ENCODE measurements at places on chromosomes 13 and 19.

DNA sequence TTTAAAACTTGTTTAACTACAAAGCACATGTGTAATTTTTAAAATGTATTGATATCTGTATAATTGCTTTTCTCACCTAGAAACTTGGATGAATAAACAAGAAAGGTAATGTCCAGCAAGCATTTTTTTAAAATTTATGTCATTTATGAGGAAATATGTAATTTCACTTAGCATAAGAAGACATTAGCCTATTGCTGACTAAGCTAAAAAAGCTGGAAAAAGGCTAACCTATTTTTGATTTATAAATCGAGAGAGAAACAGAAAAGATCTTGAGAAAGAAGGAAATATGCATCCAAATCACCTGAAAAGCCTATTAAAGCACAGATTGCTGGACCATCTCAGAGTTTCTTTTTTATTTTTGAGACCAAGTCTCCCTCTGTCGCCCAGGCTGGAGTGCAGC lies 1181.3 kb downstream of the SLITRK1 start:
- DNase-seq: no peak

GRCh38 chr13:40063703-40064102 lies 408.2 kb downstream of the COG6 start:
- no peak for DNase-seq

- DNase-seq: no peak
Measured at GRCh38 chr13:31982540-31982939, 49.0 kb upstream of the FRY start.

GRCh38 chr19:41455936-41456335 lies 13.0 kb downstream of the ERICH4 start:
- DNase-seq: no peak

GRCh38 chr19:15091918-15092753 lies 10.1 kb downstream of the OR1I1 start:
- peak; percentile 16 for DNase-seq

GRCh38 chr13:84255226-84255797 lies 373.0 kb upstream of the SLITRK1 start:
- no peak for DNase-seq

DNA sequence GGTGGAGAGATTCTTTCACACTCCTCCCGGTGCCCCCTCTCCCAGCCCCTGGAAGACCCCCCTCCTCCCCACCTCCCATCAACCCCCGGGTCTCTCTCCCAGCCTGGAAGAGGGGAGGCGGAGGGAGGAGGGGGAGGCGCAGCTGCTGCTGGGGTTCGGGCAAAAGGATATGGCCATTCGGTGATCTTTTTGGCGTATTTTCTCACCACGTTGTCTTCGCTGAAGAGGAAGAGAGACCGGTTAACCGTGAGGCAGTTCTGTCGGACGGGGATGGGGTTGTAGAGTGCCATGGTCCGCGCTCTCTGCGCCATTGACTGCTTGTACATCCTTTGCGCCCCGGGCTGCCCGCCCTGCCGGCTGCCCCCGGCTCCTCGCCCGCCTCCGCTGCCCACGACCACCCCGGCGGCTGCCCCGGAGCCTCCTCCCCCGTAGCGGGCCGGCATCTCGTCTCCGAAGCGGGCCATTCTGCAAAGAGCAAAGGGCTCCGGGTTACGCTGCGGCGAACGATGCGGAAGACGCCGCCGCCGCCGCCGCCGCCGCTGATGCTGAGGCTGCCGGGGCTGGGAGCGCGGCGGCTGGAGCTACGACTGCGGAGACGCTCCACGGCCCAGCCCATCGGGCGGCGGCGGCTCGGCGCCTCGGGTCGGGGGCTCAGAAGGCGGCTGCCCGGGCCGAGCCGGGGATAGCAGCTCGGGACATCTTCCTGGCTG lies 363 bp downstream of the CACNA1A start:
- no peak for DNase-seq

GRCh38 chr13:38951525-38952313 lies 38.9 kb downstream of the STOML3 start:
- no peak for DNase-seq

GRCh38 chr19:10259162-10259905 lies 7.3 kb downstream of the MRPL4 start:
- DNase-seq: peak; percentile 85

- no peak for DNase-seq
Measured at GRCh38 chr13:47457626-47458025, 543.4 kb downstream of the SUCLA2 start.

- DNase-seq: no peak
Measured at GRCh38 chr19:3830621-3831589, 37.9 kb downstream of the ZFR2 start.

GRCh38 chr13:80824229-80824628 lies 483.3 kb upstream of the SPRY2 start:
- no peak for DNase-seq

- no peak for DNase-seq
Measured at GRCh38 chr13:111850458-111850857, 216.5 kb upstream of the SOX1 start.

DNA sequence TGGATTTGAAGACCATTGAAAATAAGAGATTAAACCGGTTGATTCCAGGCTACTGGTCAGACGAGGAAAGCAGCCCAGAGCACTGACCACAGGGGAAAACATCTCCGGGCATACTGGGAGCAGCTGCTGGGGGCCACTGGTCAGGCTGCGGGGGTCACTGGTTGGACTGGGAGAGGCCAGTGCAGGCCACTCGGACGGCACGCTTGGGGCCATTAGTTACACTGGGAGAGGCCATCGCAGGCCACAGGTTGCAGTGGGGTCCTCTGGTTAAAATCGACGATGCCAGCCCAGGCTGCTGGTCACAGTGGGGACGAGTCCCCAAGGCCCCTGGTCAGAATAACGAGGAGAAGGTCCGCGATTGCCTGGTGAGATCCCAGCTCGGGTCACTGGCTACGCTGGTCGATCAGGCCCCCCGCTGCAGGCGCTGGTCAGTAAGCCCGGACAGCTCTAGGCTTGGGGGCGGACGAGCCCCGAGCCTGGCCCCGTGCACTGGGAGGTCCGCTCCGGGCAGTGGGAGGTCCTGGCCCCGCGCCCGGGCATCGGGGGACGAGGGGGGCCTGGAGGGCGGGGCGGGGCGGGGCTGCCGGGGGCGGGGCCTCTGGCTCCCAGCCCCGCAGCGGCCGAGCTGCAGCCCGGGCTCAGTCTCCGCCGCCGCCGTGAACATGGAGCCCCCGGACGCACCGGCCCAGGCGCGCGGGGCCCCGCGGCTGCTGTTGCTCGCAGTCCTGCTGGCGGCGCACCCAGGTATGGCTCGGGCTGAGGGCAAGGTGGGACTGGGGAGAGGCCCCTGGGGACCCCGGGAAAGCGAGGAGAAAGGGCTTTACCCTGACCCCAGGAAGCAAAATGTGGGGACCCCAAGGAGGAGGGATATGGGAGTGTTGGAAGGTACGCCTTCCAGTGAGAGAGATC lies at the start of gene BCAM:
Gene BCAM (plus strand): TSS at position 641 of the 909 bp plus-strand sequence. CDS start 22 bp downstream, at position 663.
- DNase-seq: no peak

- DNase-seq: no peak
Measured at GRCh38 chr13:98285317-98285716, 108.2 kb upstream of the RNF113B start.

GRCh38 chr19:50779504-50780457 lies 9.5 kb downstream of the GPR32 start:
- no peak for DNase-seq

DNA sequence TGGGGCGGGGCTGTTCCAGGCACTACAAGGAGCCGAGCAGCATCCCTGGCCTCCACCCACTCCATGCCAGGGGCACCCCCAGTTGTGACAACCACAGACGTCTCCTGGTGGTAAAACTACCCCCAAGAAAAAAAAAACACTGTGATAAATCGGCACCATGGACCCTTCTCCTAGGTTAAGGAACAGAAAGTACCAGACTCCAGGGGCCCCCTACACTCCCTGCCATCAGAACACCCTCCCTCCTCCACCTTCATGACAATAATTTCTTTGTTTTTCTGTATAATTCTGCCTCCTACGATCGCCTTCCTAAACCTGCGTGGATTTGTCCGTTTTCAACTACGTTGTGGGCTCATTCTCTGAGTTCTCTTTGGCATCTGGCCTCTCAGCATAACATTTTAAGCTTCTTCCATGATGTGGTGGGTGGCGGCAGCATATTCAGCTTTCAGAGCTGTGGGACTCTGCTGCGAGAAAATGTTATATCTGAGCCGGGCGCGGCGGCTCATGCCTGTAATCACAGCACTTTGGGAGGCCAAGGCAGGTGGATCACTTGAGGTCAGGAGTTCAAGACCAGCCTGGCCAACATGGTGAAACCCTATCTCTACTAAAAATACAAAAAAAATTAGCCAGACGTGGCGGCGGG lies 8.6 kb downstream of the TLE2 start:
- no peak for DNase-seq
